ENCODE measurements at places on chromosomes 6 and 20. TPM values are rescaled to one million over a fixed set of nuclear protein-coding genes. Genes with fewer than 3 reads are reported as not detected.
A peak's percentile ranks its signal among the peaks of the same experiment; 100 is the strongest.

- peak; percentile 71 for DNase-seq
Measured at GRCh38 chr6:138455746-138456400, 43.4 kb downstream of the NHSL1 start.

DNA sequence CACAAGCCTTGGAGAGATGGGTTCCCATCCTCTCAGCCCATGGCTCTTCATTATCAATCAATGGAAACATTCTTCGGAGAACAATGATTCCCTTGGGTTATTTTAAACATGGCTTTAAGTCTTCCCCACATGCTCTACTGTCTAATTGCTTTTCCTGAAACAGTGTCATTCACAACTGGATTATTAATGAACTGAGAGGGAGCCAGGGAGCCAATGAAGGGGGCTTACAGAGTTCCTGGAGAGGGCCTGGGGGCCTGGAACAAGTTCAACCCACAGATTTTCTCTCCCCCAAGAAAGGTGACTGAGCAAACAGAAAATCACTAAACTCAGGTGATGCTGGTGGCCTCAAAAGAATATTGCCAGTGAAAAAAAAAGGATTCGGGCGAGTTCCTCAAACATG, 1.3 kb upstream of the PPP1R16B start:
- DNase-seq, result no peak

DNA sequence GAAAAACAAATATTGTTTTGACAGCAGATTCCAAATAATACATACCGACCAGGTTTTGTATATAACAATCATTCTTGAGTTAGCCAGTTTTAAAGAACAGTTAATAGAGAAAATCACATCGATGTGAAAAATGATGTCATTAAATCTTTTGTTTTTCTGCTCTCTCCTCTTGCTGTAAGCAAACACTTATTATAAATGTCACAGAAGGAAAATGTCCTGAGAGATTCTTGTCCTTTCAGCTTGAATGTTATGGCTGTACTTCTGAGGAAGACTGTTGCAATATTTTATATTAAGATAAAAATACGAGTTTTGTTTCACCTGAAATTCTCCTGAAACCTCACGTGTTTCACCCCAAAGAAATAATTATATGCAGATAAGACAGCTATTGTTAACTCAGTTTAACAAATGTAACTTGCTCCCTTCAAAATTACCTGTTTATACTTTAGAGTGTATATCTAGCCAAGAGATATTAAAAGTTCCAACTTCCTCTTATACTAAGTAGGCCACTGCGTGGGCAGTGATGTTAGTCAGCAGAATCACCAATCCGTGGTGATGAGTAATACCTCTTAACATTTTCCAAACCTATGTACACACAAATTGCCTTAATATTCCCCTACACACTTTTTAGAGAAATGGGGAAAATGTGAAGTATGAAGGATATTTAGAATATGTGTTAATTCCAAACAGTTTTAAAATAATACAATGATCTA, 1111.4 kb upstream of the CITED2 start:
- DNase-seq, result peak; percentile 95

GRCh38 chr6:149318581-149319286, 1.2 kb downstream of the TAB2 start:
- DNase-seq, result no peak

GRCh38 chr6:3317741-3318211, 59.0 kb downstream of the PSMG4 start:
- DNase-seq, result no peak

DNA sequence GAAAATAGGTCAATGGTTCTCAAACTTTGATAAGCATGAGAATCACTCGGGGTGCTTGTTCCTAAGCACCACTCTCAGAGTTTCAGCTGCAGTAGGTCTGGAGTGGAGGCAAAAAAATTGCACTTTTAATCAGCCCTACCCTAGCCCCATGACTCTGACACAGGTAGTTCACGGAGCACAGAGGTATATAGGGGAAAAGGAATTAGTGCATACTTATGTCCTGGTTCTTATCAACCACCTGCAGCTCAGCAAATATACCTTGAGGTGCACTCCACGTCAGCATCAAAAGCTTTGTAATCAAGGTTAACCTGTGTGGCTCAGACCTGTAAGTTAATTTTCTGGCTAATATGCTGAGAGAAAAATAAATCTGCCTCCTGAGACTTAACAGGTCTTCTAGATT, 138.8 kb upstream of the HMGN3 start:
- no peak for DNase-seq

- DNase-seq, result peak; percentile 50
Measured at GRCh38 chr6:42251911-42252637, 34.4 kb upstream of the MRPS10 start.

The SAPCD1 gene
- 1.2 TPM for total RNA-seq

The KCNB1 gene
- total RNA-seq, result 0.48 TPM

- no peak for DNase-seq
Measured at GRCh38 chr6:39073471-39074355, 25.1 kb downstream of the GLP1R start.

The LY6G6C gene
- 0.66 TPM for total RNA-seq

- DNase-seq, result no peak
Measured at GRCh38 chr20:35468671-35469334, 13.4 kb downstream of the CEP250 start.

GRCh38 chr6:111260570-111261298, 173.4 kb downstream of the SLC16A10 start:
- peak; percentile 18 for DNase-seq

- no peak for DNase-seq
Measured at GRCh38 chr6:167975458-167975857, 22.0 kb upstream of the KIF25 start.

The ROS1 gene
- total RNA-seq, result not detected

DNA sequence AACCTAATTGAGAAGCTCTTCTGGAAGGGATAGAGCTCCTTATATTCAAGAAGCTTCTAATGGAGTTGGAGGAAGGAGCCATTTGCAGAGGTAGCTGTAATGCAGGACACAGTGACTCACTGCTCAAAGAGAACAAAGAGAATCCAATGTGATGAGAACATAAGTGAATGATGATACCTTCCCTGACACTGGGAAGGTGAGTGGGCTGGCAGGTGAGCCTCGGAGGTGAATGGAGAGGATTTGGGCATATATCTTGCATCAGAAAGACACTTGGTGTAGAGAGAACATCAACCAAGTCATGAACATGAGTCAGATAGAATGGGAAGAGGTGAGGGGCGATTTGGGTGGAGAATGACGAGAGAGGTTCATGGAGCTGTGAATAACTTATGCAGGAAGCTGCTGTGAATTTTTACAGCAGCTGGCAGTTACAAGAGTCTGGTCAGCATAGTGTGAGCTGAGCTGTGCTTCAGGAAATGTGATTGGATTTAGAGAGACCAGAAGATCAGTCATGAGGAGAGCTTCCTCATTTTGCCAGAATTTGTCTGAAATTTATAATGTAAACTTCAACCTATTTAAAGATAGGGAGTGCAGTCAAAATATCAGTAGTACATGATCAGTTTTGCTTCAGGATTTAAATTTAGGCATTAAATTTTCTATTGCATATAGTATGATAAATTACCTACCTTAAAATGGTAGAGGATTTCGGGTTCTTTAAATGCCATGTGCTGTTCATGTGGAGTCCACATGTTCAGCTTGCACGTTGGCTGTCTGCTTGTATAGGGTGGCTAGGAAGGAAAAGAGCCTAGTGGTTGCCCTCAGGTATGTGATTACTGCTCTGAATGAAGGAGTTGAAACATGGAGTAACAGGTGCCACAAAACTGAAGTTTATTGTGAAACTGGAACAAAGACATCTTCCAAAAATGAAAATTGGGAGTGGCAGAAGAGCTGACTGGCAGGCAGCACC, 59.2 kb upstream of the KIF25 start:
- DNase-seq, result no peak

DNA sequence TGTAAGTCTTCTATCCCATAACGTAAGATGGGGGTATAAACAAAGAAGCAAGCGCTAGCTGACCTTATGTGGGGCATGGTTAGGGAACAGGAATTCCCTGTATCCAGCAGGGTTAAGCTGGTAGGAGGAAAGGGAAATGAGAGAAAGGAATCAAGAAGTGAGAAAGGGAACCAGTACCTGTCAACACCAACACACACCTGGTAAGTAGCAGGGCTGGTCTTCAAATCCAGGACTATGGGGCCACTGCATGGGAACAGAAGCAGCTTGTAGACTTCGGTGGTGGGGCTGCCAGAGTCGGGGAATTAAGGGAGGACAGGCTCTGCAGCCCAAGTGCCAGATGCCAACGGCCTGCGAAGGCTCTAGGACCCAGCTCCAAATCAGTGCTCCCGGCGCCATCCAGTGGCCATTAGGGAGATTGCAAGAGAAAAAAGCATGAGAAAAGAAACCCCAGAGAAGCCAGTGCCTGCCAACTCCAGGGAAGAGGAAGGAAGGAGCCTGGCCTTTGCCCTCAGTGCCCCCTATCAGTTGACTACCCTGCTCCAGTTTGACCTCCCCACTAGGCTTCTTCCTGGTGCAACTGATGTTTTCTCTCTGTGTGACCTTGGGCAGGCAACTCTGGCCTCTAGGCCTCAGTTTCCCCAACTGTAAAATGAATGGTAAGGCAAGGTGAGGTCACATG, 15.8 kb upstream of the RBPJL start:
- DNase-seq, result peak; percentile 17

- DNase-seq, result peak; percentile 47
Measured at GRCh38 chr20:381581-382290, 1.2 kb downstream of the TRIB3 start.

DNA sequence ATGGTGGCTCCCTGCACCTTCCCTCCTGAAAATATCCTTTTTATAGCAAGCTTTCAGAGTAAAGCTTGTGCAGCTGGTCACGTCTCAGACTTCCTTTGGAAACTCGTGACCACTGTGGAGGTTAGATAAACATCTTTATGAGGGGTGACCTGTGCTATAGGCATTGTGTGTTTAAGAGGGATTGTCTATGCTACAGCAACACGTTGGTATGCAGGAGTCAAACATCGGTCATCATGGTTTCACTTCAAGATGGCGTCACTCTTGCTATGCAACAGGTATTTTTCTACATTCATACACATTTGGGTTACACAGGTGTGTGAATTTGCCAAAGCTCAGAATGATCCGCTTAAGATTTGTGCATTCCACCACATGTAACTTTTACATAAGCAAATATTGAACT, 14.6 kb upstream of the BLCAP start:
- DNase-seq, result no peak

- no peak for DNase-seq
Measured at GRCh38 chr6:71349395-71349794, 60.8 kb downstream of the OGFRL1 start.

- no peak for DNase-seq
Measured at GRCh38 chr20:29741894-29742698, 1515.4 kb upstream of the DEFB115 start.

DNA sequence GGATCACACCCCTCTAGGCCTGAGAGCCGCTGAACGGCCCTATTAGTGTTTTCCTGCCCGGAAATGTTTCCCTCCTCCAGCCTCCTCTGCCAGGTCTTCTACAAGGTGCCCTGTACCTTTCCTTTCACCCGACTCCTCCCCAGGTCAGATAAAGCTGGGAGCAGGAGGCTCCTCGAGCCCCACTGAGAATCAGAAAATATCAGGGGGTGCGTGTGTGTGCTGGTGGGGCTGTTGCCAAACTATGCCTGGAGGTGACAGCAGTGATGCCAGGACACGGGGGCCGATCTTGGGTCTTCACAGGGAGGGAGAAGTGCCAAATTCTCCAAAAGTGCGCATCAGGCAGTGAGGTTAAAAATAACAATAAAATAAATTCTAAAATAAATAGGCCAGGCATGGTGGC, 222.8 kb upstream of the RREB1 start:
- no peak for DNase-seq

The TNF gene
- total RNA-seq, result 0.79 TPM

DNA sequence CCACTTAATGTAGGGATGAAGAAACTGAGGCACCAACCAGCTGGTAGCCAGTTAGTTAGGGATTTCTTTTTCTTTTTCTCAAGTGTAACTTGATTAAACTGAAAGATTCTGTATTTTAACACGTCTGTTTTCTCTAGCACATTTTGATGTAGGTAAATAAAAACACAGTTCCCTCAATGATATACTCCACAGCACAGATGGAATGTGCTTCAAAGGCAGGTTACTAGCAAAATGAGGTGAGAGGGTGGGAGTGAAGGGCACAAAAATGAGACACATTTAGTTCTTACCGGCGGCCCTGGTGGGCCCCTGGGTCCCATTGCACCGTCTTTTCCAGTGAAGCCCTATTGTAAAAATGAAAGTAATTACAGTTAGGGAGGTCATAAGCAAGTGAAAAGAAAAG, 108.9 kb downstream of the COL12A1 start:
- DNase-seq, result no peak

The LZTS3 gene
- 12.6 TPM for total RNA-seq

DNA sequence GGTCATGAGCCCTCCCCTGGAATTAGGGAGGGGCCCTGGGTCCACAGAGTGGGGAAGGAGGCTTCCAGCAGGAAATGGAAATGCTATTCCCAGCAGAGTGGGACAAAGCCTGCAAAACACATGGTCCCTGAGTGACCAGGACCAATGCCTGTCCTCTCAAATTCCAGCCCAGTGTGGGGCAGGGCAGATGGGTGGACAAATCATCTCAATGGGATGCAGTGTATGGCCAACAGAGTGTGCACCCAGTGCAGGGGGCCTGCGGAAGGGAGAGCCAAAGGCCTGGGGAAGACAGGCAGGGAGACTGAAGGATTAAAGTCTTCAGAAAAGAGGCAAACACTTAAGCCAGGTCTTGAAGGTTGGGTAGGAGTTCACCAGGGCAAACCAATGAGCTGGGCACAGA, 28.7 kb upstream of the PHACTR3 start:
- DNase-seq, result no peak

- no peak for DNase-seq
Measured at GRCh38 chr6:127022302-127022701, 96.2 kb upstream of the RSPO3 start.

The ZFP57 gene
- 0.36 TPM for total RNA-seq

DNA sequence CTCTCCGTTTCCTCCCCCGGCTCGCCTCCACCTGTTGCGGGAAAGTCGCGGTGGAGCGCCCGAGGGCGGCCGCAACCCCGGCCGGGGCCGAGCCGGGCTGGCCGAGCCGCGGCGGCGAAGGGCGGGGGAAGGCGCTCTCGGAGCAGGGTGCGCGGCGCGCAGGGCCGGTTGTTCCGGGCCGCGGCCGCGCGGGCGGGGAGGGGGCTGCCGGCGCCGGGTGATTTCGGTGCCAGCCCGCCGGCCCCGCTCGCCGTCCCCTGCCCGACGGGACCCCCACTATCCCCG, 235 bp downstream of the MAP7 start:
- DNase-seq, result no peak

The SALL4 gene
- 15.0 TPM for total RNA-seq

The SLC13A3 gene
- total RNA-seq, result 0.66 TPM

The C2 gene
- total RNA-seq, result 0.20 TPM

GRCh38 chr6:20605061-20605460, 70.8 kb downstream of the CDKAL1 start:
- no peak for DNase-seq

Measured in astrocyte (in vitro differentiated cells and primary cell).